ENCODE measurements at places on chromosomes 16 and 17.
A peak's percentile ranks its signal among the peaks of the same experiment; 100 is the strongest.

GRCh38 chr17:39763051-39763820 is 25.5 kb downstream of the GRB7 start:
- no peak for DNase-seq
- H3K27me3 ChIP-seq = no peaks in the 10 kb centered on the region
- no peaks in the 10 kb centered on the region for H3K4me1 ChIP-seq
- H3K27ac ChIP-seq = no peak overlapping the region
- no peak overlapping the region for H3K4me3 ChIP-seq

DNA sequence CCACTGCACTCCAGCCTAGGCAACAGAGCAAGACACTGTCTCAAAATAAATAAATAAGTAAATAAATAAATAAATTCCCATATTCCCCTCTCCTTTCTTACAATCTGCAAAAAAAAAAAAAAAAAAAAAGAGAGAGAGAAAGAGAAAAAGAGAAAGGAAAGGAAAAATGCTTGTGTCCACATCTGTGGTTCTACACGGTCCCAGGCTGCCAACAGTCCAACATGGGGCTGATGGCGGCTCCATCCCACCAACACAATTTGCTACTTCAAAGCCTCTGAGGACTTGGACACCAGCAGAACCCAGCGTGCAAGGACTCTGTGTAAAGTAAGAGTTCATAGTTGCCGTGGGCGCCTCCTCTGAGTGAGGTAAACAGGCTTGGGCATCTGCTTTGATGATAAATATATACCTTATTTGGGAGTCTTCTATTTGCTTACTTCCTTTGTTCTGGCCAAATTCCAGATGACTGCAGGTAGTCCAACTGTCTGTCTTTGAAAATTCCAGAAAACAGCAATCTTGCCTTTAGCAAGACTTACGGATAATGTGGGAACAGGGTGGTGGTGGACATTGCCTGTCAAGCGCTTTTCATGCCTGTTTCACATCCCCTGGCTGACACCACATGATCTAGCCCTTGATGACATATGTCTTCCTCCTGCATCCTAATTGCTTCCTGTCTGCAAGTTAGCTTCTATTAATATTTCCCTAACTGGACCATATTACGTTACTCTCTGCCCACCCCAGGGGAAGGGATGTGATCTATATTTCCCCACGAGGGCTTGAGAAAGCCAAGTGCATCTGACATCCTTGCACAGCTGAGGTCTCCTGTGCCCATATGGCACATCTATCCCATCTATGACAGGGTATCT is 10.1 kb downstream of the LITAF start:
- peaks cover 25% of the 10 kb centered on the region for H3K4me1 ChIP-seq
- no peaks in the 10 kb centered on the region for H3K36me3 ChIP-seq
- no peak overlapping the region for H3K4me3 ChIP-seq
- no peaks in the 10 kb centered on the region for H3K27me3 ChIP-seq
- peak overlapping the region; percentile 38 for H3K27ac ChIP-seq

DNA sequence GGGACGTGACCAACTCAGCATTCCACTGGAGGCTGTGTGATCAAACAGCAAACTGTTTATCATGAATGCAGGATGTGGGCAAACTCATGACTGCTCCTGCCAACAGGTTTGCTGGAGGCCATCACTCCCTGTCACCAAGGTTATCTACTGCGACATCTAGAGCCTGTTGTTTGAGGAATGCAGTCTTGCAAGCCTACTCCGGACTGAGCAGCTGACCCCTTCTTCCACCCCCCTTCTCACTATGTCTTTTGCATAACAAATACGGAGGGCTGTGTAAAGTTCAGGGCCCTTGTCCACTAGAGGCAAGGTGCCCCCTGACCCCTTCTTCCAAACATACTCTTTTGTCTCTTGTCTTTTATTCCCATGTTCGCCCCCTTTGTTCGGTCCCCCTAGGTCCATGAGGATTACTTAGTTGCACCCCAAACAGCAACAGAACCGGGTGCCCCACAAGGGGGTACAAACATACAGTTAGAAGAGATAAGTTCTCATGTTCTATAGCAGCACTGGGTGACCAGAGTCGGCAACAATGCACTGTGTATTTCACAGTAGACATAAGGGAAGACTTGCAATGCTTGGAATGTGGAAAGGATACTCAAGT is 28.7 kb downstream of the MEAK7 start:
- H3K27ac ChIP-seq = no peak overlapping the region
- H3K27me3 ChIP-seq = no peaks in the 10 kb centered on the region
- H3K4me1 ChIP-seq = no peaks in the 10 kb centered on the region
- no peak for DNase-seq

- no peak overlapping the region for H3K4me3 ChIP-seq
- no peak overlapping the region for H3K27ac ChIP-seq
- H3K4me1 ChIP-seq = peaks cover 8% of the 10 kb centered on the region
- H3K27me3 ChIP-seq = peaks cover 12% of the 10 kb centered on the region
- no peaks in the 10 kb centered on the region for H3K36me3 ChIP-seq
- DNase-seq = no peak
Observed at GRCh38 chr16:77220427-77220826, 21.2 kb downstream of the SYCE1L start.

DNA sequence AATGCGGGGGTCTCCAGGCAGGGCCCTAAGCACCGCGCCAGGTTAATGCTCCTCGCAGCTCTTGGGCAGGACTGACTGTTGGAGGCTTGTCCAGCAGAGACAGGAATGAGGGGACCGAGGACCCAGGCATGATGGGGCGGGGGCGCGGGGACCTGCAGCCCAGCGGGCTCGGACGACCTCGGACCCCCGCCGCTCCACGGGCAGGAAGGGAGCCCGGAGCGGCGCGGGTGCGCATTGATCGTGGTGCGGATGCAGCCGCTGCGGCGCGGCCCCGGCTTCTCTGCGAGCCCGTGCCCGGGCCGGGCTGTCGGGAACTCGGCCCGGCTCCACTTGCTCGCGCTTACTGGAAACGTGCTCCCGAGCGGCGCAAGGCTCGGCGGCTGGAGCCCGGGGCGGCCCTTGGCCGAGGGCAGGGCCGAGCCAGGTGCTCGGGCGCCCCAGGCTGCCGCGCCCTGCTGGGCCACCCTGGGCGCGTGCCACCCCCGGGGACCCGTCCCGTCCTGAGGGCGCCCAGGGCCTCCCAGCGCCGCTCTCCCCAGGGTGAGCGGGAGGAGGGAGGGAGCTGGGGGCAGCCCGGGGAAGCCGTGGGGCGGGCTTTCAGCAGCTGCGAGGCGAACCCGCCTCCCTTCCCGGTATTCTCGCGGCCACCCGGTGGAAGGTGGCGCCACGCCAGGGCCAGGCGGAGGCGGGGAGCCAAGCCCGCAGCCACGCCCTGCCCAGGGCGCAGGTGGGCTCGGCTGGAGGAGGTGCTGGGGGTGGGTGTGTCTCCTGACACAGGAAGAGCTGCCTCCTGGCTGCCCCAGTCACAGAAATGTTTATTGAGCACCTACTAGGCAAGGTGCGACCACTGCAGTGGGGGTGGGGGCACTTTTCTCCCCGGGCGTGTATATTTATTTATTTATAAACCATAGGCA is 45.9 kb downstream of the SOCS3 start:
- DNase-seq = no peak
- H3K4me3 ChIP-seq = peak overlapping the region; percentile 73
- H3K36me3 ChIP-seq = no peaks in the 10 kb centered on the region
- peak overlapping the region; percentile 91 for H3K27ac ChIP-seq

DNA sequence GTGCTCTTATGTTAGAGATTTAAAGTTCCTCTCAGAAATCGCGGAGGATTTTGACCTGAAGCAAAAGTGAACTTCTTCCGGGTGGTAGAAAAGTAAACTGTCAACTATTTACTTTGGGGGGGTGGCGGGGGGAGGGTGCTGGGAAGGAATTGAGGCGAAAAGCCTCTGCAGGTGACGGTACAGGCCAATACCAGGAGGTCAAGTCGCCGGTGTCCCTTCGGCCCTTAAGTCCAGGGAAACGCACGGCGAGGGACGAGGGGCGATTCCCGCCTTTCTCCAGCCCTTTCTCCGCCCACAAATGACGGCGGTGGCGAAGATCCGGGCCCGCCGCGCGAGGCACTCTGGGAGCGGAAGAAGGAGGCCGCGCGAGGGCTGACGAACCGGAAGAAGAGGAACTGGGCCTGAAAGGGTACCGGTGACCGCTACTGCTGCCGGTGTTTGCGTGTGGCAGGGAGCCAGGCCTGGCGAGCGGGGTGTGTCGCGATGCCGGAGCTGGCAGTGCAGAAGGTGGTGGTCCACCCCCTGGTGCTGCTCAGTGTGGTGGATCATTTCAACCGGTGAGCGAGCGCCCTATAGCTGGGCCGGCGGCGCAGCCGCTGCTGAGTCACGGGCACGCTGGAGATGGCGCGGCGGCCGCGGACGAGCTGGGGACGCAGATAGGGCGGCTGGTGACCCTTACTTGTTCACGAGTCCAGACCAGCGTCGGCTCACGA is at the start of gene PSMD7:
TSS of gene PSMD7 (plus strand) at position 383 of the 713 bp plus-strand sequence. CDS start at position 484, 101 bp downstream.
- peak; percentile 57 for DNase-seq
- peak within 1 kb of the TSS; percentile 96 for H3K27ac ChIP-seq
- peak within 1 kb of the TSS; percentile 97 for H3K4me3 ChIP-seq
- peaks cover 23% of the 10 kb centered on the region for H3K4me1 ChIP-seq
- no peaks in the 10 kb centered on the region for H3K27me3 ChIP-seq

DNA sequence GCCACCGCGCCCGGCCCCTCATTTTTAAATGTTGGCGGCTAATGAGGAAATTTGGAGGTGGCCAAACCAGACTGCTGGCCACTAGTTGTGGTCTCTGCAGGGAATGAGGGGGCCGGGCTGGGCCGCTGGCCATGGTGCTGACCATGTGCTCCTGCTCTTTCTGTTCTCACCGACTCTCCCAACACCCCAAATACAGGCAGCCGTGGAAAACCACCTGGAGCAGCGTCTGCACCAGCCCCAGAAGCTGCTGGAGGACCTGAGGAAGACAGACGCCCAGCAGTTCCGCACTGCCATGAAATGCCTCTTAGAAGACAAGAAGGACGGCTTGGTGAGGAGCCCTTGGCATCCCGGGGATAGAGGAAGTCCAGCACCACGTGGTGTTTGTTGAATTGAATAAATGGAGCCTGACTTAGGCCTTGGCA is 21.3 kb downstream of the OTOA start:
- no peak overlapping the region for H3K4me3 ChIP-seq
- no peaks in the 10 kb centered on the region for H3K27me3 ChIP-seq
- H3K27ac ChIP-seq = no peak overlapping the region
- H3K36me3 ChIP-seq = no peaks in the 10 kb centered on the region
- H3K4me1 ChIP-seq = no peaks in the 10 kb centered on the region
- no peak for DNase-seq

DNA sequence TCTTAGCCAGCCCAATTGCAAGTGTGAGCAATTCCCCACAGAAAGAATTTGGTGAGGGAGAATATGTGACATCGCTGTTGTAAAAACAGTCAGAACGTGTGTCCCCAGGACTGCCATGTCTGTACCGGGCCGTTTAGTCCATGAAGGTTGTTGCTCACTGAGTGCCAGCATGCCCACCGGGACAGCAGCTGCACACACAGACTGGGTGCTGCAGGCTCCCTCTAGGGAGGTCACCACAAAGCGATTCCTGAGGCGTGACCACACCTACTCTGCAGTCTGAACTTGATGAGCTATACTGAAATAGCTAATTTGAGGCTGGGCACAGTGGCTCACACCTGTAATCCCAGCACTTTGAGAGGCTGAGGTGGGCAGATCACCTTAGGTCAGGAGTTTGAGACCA is 44.1 kb upstream of the ADORA2B start:
- no peak for DNase-seq
- H3K4me1 ChIP-seq = no peaks in the 10 kb centered on the region
- H3K27ac ChIP-seq = no peak overlapping the region
- no peaks in the 10 kb centered on the region for H3K27me3 ChIP-seq
- no peaks in the 10 kb centered on the region for H3K36me3 ChIP-seq
- no peak overlapping the region for H3K4me3 ChIP-seq

DNA sequence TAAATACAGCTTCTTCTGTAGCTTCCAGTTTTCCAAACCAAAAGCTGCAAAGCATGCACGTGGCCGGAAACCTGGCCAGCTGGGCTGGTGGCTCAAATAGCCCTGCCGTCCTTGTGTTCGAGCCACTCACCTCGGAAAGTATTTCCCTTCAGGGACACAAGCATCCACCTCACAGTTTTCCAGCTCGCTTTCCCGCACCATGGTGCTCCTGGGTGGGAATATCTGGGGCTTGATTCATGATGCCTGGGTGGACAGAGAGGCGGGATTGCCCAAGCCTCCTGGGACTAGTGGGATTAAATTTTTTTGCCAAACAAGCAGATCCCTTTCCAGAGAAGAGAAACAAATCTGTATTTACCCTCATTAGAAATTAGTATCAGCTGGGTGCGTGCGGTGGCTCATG is 7.1 kb upstream of the MVD start:
- no peak for DNase-seq
- no peak overlapping the region for H3K4me3 ChIP-seq
- no peaks in the 10 kb centered on the region for H3K4me1 ChIP-seq

GRCh38 chr17:35342276-35342675 is 31.1 kb downstream of the SLFN11 start:
- no peak overlapping the region for H3K4me3 ChIP-seq
- peaks cover 8% of the 10 kb centered on the region for H3K4me1 ChIP-seq
- H3K27me3 ChIP-seq = peaks cover 19% of the 10 kb centered on the region
